Left colon (tissue), 2 donors: ENCODE measurements at places on chromosomes 1 and 21. TPM values are rescaled to one million over a fixed set of nuclear protein-coding genes. Genes with fewer than 3 reads are reported as not detected.

- DNase-seq: no peak
Measured at GRCh38 chr21:26587736-26588201, 14.7 kb upstream of the CYYR1 start.

- DNase-seq: no peak
Measured at GRCh38 chr21:44273046-44273445, 11.3 kb upstream of the DNMT3L start.

DNA sequence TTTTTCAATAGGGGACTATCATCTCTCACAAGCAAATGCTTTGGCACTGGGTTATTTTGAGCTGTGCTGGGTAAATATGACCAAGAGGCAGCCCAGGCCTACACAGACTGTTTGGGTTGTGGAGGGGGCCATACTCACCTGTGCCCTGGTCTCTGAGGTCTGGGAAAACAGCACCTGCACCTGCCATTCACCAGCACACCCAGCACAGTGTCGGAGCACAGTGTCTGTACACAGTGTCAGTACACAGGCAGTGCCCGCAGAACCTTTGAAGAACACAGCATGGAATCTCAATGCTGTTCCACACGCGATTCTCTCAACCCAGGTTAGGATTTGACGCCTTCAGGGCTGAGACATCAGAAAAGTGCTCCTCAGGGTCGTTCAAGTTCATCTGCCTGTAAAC is 35.0 kb upstream of the FAM89A start:
- no peak for DNase-seq

DNA sequence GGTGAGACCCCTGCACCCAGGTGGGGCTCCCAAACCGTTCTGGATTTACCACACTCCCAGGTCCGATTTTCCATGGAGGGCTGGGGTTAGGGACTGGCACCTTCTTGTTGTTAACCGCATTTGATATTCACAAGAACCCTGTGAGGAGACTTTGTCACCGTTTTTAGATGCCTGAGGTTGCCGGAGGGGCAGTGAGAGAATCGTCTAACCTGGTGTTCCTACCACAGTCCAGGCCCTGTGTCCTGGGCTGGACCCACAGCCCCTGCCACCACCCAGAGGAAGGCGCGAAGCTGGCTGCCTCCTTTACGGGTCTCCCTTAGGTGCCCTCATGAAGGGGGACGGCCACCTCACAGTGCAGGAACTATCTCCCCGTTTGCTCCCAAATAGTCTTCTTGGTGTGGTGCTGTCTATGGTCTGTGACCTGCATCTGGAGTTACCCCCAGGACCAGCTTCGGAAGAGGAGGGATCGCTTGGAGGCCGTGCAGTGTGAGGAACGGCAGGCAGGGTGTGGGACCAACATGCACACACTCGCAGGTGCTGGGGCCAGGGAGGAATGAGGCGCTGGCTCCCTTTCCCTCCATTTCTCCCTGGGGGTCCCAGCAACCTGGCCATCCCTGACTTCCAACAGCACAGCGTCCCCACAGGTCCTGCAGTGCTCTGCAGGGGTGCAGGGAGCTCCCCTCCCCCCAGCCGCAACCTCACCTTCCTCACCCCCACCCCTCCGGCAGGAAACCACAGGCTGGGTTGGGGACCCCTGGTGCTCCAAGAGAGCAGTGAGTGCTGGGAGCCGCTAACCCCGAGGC is 7.0 kb downstream of the SIM2 start:
- no peak for DNase-seq

DNA sequence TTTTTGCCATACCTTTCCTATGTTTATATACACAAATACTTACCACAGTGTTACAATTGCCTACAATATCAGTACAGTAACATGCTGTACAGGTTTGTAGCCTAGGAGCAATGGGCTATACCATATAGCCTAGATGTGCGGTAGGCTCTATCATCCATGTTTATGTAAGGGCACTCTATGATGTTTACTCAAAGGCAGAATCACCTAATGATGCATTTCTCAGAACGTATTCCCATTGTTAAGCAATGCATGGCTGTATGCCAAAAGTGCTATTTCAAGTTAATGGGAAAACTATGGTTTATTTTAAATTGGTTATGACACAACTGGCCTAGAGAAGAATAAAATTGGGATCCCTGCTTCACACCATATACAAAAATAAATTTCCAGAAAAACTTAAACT is 36.9 kb upstream of the DISP1 start:
- no peak for DNase-seq

DNA sequence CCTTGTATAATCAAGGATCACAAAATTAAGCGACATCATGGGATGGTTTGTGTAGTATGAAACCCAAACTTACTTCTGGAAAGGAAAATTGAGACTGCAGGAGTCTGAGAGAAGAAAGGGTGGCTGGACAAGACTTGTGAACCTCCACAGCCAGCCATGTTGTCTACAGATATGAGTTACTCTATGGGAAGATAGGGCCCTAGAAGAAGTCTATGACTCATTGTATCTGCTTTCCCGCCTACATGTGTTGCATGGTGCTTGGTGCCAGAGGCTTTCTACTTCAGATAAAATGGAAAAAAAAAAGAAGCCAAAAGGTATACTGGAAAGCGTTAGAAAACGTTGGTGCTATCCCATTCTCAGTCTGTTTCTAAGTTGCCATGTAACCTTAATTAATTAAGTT is 18.7 kb upstream of the OR6N2 start:
- DNase-seq: no peak

- DNase-seq: no peak
Measured at GRCh38 chr1:108533351-108534083, 26.4 kb upstream of the EEIG2 start.

DNA sequence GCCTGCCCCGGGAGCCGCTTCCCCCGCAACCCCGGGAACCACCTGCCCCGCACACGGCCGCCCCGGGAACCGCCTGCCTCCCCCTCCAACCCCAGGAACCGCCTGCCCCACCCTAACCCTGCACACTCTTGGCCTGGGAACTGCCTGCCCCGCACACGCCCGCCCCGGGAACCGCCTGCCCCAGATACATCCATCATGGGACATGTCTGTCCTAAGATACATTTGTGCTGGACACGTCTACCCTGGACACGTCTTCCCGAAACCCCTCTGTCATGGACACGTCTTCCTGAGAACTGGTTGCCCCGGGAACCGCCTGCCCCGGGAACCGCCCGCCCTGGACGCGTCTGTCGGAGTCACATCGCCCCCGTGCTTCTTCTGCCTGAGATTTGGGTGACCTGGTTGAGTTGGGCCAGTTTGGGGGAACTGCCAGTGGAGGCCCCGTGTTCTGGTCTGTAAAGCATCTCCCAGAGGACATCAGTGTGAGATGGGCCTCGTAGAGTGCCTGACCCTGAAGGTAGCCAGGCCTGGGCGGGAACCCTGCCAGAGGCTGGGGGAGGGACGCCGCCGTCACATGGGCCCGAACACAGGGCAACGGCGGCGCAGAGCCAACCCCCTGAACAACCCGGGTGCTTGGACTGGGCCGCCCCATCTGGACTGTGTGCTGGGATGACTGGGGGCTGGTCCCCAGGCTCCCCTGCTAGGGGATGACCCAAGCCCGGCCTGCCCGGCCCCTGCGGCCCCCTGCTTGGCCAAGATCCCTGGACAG is 3.6 kb downstream of the PERM1 start:
- DNase-seq: no peak

DNA sequence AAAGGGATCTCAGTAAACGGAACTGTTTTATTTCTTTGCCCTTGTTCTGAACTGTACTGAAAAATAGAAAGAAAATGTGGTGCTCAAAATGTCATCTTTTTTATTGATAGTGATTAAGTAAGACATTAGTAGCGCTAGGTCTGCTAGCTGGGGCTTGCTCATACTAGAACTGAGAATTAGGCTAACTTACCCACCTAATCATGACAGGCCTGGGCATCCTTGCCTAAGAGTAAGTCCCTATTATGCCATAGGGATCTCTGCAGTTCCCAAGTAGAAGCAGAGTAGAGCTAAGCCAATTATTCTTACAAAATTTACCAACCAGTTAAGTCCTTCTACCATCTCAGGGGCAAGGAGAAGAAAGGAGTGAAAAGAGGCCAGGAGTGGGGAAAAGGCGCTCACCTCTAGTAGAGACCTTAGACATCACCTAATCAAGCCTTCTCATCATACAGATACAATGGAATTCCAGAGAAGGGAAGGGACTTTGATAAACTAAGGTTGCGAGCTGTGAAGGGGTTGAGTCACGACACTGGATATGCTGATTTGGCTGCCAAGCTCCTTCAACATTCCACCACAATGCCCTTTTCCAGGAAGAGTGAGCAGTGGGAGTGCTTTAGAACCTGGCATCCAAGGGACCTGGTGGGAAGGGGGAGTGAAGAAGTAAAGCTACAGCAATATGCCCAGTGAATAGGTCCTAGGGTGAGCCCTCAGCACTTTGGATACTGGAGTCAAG is 27.7 kb upstream of the RPTN start:
- DNase-seq: no peak

DNA sequence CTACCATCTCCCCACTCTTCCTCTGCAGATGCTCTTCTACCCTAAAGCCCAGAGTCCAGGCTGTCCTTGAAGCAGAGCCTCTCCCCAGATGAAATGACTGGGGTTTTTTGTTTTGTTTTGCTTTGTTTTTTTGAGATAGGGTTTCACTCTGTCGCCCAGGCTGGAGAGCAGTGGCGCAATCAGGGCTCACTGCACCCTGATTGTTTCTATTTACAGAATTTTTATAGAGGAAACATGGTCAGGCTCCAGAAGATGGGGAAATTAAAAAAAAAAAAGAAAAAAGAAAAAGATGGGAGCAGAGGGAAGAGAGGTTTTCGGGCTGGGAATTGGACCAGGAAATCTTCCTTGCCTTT is 43.7 kb upstream of the ZNF281 start:
- DNase-seq: no peak

- DNase-seq: peak; percentile 19
Measured at GRCh38 chr1:156618853-156619581, at the start of gene HAPLN2. Gene HAPLN2 (plus strand): TSS chr1:156619415. CDS start chr1:156623491, 4,076 bp downstream.

DNA sequence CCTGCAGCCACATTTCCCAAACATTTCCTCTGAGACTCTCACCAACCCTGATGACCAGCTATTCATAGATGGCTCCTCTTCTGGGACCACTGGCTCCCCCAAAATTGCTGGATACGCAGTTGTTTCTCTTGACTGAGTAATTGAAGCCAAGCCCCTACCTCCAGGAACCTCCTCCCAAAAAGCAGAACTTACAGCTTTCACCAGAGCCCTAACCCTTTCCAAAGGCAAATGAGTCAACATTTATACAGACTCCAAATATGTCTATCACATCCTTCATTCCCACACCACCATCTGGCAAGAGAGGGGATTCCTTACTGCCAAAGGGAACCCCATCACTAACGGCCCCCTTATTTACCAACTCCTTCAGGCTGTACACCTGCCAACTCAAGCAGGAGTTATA is 20.3 kb upstream of the CA6 start:
- DNase-seq: no peak

DNA sequence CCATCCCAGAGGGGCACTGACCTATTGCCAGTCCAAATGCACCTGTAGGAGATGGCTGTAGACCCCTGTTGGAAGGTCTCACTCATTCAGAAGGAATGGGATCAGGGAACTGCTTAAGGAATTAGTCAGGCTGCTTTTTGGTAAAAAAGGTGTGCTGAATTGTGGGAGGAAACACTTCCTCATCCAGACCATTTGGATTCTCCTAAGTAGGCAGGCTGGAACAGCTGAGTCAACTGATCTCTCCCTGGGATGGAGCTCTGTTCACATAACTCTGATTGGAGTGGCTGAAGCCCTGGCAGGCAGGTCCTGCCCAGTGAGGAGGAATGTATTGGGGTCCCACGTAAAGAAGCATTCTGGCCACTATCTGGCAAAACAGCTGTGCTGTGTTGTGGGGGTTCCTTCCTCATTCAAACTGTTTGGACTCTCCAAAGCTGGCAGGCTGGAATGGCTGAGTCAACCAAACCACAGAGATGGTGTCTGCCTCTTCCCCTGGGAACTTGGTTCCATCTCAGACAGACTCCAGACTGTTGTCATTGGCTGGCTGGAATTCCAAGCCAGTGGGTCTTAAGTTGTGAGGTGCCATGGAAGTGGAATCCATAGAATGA is 70.7 kb upstream of the PDC start:
- DNase-seq: no peak

GRCh38 chr1:98989556-98989907 is 15.1 kb downstream of the PLPPR5 start:
- no peak for DNase-seq

DNA sequence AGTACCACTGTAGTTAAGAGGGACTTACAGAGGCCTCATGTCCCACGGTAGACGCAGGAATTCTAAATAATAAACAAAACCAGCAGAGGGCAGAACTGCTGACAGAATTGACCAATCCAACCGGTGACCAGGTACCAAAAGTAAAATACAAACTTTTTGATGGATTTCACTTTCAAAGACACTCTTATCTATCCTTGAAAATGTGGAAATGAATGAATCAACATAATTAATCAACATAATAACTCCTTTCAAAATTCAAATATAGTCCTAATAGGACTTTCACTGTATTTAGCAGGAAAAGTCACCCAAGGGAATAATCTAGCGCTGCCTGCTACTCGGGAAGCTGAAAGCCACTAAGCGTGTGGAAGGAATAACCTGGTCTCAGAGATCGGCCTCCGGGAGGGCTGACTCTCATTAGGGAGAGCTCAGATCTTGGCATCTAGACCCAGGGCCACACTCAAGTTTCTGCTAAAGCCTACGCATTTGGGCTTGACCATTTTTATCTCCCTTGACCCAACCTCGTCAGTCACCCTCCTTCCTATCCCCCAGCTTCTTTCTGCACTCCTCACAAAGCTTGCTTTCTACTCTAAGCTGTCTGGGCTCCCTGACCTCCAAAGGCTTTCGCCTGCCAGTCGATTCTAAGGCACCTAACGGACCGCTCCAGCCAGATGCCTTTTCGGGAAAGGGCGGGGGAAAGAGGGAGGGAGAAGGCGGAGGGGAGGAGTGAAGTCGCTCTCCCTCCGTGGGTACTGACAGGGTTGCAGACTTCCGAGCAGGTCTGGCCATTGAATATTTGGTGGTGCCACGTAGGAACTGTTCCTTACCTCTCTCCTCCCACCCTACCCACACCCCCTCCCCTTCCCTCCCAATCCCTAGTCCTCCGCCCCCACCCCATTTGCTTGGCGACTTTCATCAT is 1.6 kb downstream of the COL11A1 start:
- peak; percentile 19 for DNase-seq

GRCh38 chr21:43835861-43836260 is 29.2 kb upstream of the AGPAT3 start:
- DNase-seq: no peak

- no peak for DNase-seq
Measured at GRCh38 chr1:64080941-64081562, 122.4 kb upstream of the UBE2U start.

- DNase-seq: no peak
Measured at GRCh38 chr1:39379187-39379586, 112.2 kb upstream of the BMP8A start.

GRCh38 chr1:112808861-112809684 is 93.9 kb upstream of the PPM1J start:
- DNase-seq: peak; percentile 89

GRCh38 chr21:33198346-33199099 is 31.2 kb upstream of the IFNAR2 start:
- no peak for DNase-seq

GRCh38 chr1:203197625-203198024 is 11.1 kb upstream of the CHI3L1 start:
- no peak for DNase-seq

- peak; percentile 13 for DNase-seq
Measured at GRCh38 chr1:89842567-89843272, 21.9 kb downstream of the LRRC8D start.

GRCh38 chr1:165865633-165866340 is 38.4 kb downstream of the UCK2 start:
- DNase-seq: no peak

ATAD3C gene
- total RNA-seq: 0.49 TPM

PRDX6 gene
- total RNA-seq: 680 TPM

MMP23B gene
- total RNA-seq: 1.2 TPM

NPHS2 gene
- total RNA-seq: not detected

CD1D gene
- 6.5 TPM for total RNA-seq

KIF14 gene
- total RNA-seq: 0.67 TPM

SYCP1 gene
- total RNA-seq: not detected
